Lung microvascular endothelial cell (primary cell): ENCODE measurements at places on chromosomes 1 and 21. TPM values are rescaled to one million over a fixed set of nuclear protein-coding genes. Genes with fewer than 3 reads are reported as not detected.

DNA sequence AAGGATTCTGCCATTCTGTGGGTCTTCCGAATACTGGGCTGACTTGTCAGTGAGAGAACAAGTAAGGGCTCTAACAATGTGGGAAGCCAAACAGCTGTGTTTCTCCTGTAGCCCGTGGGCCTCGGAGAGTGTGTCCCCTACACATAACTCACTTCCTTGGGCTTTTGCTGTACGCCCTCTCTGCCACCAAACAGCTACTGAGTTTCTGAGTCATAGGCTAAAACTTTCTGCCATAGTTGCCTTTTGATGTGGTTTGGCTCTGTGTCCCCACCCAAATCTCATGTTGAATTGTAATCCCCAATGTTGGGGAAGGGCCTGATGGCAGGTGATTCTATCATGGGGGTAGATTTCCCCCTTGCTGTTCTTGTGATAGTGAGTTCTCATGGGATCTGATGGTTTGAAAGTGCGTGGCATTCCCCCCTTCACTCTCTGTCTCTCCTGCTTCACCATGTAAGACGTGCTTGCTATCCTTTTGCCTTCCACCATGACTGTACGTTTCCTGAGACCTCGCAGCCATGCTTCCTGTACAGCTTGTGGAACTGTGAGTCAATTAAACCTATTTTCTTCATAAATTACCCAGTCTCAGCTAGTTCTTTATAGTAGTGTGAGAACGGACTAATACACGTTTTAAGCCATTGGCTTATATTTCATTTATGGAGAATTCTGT is 194.8 kb upstream of the HMCN1 start:
- no peak for DNase-seq

DNA sequence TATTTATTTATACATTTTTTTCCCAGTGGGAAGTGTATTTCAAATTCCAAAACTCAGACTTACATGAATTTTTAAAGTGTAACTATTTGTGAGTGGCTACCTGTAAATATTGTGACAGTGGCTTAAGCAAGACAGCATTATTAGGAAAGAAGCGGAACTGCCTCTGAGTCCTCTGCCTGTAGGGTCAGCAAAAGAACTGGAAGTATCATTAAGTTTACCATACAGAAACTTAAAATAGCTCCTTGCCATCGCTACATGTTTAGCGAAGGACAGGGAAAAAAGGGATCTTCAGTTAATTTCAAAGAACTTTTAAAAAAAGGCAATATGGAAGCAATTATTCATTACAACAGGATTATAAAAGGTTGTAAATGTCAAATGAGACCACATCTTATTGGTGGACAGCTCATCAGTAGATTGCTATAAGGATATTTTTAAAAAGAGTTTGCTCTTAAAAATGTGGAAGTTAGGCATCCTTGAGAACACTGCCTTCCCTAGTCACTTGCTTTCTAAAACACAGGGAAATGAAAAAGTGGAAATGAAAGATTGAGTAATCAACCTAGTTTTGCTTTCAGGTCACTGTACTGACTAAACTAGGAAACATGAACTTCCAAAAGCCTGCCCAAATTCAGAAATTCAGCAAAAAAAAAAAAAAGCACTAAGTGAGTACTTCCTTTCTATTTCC is 39.2 kb downstream of the NSL1 start:
- DNase-seq: no peak

LRRC53 gene
- not detected in 2 replicates for total RNA-seq

DNA sequence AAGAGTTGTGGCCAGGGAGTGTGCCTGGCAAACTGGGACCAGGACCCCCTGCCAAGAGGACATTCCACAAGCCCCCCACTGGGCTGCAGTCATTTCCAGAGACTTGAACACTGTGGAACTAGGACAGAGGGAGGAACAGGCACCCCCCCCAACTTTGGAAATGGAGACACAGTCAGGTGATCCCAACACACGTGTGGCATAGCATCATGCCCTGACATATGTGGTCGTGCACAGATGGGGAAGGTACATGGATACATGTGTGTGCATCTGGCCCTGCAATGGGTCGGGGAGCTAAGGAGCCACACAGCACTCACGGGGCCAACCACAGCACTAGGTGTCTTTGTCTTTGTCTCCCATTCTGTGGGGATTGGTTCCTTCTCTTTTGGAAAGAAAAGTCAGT is 6.6 kb upstream of the TFF3 start:
- no peak for DNase-seq
